ENCODE measurements at places on chromosomes 12 and 14.

- DNase-seq = no peak
Observed at GRCh38 chr14:100282766-100283419, 23.4 kb downstream of the SLC25A29 start.

GRCh38 chr12:89461649-89462612, 62.7 kb downstream of the GALNT4 start:
- DNase-seq = peak; percentile 12

GRCh38 chr12:48601013-48601756, 31.3 kb upstream of the LALBA start:
- peak; percentile 5 for DNase-seq

GRCh38 chr14:90674716-90675115, 141.5 kb downstream of the TTC7B start:
- no peak for DNase-seq
